ENCODE measurements at places on chromosomes 2 and 18.

DNA sequence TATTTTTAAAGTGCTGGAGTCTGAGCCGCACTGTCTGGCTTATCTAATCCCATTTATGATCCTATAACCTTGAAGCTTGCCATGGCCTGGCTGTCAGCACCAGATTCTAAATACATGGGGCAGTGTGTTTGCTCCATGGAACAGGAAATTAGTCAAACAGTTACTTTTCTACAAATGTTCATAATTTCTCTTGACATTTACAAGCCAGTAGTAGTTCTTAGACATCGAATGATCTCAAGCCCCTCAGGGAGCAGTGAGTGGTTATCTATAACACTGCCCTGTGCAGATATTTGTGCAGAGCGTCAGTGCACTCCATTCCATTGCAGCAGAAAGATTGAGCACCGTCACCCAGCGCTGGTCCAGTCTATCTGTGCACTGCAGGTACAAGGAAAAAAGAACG lies 205.2 kb downstream of the AGPS start:
- DNase-seq = no peak

DNA sequence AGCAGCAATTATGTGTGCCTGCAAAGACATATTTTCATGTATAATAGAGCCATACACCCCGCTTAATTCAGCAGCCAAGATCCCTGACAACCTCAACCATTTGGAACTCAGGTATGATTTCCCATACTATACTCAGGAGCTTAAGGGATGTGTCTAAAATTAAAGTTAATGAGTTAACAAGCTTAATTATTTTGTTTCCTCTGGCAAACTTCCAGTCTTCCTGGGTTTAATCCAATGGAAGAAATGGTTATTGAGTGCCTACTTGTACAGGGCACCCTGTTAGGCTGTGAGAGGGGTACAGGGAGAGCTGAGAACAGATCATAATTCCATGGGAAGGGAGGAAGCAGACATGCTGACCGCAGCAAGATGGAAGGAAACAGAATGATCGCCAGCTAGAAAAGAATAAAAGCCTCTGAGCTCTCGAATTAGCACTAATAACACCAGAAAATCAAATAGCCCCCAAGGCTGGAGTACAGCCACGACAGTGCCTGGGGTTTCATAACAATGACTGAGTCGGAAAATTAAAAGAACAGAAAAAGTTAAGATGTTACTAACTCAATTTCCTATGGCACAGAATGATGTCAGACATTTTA lies 20.8 kb upstream of the CEP68 start:
- no peak for DNase-seq

- DNase-seq = no peak
These were observed 103.7 kb downstream of the LPIN1 start for GRCh38 chr2:11850082-11850481.

- DNase-seq = no peak
These were observed 175.9 kb upstream of the FN1 start for GRCh38 chr2:215611609-215612386.

Data from NCI-H2081 (cell line).